Heart left ventricle (tissue), 16 donors: ENCODE measurements at places on chromosomes 6 and 20. TPM values are rescaled to one million over a fixed set of nuclear protein-coding genes. Genes with fewer than 3 reads are reported as not detected.

Gene ANKRD66
- total RNA-seq, result not detected

Gene EEF1E1
- 14.1 TPM for total RNA-seq

- H3K4me3 ChIP-seq, result no peak overlapping the region
- no peaks in the 10 kb centered on the region for H3K27me3 ChIP-seq
Measured at GRCh38 chr6:11296449-11297375, 64.2 kb upstream of the NEDD9 start.

DNA sequence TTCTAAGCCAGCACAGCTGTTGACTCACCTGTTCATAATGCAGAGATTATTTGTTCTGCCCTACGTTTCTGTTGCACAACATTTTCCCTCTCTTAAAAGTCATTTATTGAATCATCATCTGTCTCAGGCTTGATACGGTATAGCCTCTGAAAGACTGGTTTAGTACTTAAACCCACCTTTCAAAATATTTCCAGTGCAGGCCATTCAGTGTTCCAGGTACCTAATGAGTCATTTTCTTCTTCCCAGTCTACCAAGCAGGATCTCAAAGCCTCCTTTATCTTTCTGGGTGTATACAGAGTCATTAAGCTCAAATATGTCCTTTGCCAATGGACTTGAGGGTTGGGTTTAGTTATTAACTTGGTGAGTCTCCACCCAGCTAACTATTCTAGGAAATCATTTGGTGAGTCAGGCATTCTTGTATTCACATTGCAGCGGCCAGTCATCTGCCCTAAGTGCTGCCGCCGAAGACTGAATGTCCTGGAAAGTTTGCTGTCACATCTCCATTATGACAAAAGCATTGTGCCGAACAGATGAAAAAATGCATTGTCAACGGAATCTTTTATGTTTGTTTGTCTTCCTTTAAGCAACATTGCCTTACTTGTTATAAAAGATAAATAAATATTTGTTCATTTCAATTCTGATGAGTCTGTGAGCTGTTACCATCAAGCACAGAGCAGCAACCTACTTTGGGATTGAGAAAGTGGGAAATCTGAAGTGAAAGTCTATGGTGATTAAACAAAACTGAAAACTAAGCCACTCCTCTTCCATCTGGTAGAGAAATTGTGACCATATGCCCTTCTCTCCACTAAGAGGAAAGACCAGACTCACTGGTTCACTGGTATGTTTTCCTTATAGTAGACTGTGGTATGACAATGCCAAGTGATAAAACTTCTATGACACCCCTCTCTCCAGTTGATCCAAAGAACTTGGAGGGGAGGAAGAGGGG lies 14.3 kb upstream of the FAM135A start:
- peaks cover 3% of the 10 kb centered on the region for H3K4me1 ChIP-seq
- no peak overlapping the region for H3K4me3 ChIP-seq
- H3K27me3 ChIP-seq, result peaks cover 10% of the 10 kb centered on the region
- H3K27ac ChIP-seq, result peak overlapping the region; percentile 65
- DNase-seq, result peak; percentile 14

GRCh38 chr6:110490110-110490509 lies 13.7 kb upstream of the SLC22A16 start:
- H3K27me3 ChIP-seq, result no peaks in the 10 kb centered on the region
- DNase-seq, result no peak
- no peaks in the 10 kb centered on the region for H3K36me3 ChIP-seq
- no peak overlapping the region for H3K4me3 ChIP-seq
- no peaks in the 10 kb centered on the region for H3K4me1 ChIP-seq
